Stimulated activated CD8-positive, alpha-beta memory T cell treated with anti-CD3 and anti-CD28 coated beads, Interleukin-7, amount 100 ng/mL, for 4 hours (primary cell): ENCODE measurements at places on chromosomes 2 and 18.

- DNase-seq = no peak
Measured at GRCh38 chr2:191415101-191415500, 169.9 kb downstream of the MYO1B start.

DNA sequence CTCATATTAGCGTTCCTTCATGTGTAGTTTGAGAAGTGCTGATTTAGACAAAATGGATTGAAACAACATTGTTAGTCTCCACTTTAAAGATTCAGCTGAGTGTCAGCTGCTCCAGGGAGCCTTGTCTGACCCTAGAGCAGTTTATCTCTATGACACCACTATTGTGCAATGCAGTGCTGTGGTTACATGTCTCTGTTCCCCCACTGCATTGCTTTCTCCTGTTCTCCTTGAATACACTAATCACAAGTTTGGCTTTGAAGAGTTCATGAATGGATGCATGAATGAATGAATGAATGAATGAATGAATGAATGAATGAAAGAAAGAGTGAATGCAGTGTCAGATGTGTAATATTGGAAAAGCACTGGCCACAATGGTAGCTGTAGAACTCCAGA is 38.3 kb downstream of the GCG start:
- DNase-seq = no peak

GRCh38 chr2:80035749-80036285 is 268.7 kb downstream of the LRRTM1 start:
- no peak for DNase-seq

GRCh38 chr18:40685219-40685618 is 1269.8 kb upstream of the PIK3C3 start:
- DNase-seq = no peak

GRCh38 chr2:151520976-151521375 is 111.3 kb downstream of the RIF1 start:
- no peak for DNase-seq

GRCh38 chr2:58291726-58292438 is 50.8 kb upstream of the FANCL start:
- DNase-seq = no peak

DNA sequence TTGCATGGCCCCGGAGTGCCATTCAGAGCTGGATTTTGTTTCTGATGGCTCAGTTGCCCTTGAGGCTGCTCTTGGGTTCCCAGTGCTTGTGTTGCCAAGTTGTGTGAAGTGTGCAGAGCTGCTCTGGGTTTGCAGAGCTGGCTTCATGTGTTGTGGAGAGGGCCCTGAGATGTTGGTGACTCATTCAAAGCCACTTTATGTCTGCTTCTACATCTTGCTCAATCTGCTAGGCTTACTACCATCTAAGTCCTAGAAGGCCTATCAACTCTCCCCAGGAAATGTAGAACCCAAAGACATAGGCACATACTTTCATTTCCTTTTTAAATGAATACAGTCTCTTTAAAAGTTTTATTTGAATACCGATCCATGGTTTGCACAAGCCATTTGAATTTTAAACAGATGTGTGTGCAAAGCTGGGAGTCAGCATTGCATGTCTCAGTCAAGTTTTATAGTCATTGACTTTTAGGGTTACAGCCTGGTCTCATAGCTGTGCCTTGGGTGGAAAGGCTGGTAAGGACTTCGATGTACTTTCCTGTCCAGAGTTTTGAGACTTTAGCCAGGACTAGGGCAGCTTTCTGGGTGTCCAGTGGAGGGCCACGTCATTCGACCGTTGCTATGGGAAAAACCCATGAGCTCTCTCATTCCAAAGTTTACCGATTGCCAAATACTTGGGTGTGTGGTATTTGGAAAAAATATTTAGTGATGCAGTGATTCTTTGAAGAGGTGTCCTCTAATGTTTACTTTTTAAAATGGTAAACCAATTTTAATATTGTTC is 105.0 kb downstream of the LTBP1 start:
- no peak for DNase-seq
